ENCODE measurements at places on chromosomes 6 and 20. TPM values are rescaled to one million over a fixed set of nuclear protein-coding genes. Genes with fewer than 3 reads are reported as not detected.

GRCh38 chr6:5580736-5581581 is 319.6 kb downstream of the FARS2 start:
- DNase-seq, result no peak

DNA sequence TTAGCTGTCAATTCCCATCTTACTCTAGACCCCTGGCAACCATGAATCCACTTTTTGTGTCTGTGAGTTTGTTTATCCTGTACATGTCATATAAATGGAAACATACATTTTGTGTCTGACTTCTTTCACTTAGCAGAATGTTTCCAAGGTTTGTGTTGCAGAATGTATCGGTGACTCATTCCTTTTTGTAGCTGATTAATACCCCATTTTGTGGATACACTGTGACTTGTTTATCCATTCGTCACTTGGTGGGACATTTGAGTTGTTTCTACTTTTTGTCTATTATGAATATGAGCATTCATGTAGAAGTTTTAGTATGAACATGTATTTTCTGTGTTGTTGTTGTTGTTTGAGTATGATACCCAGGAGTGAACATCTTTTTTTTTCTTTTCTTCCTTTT is 21.4 kb downstream of the CDYL start:
- no peak for DNase-seq

DNA sequence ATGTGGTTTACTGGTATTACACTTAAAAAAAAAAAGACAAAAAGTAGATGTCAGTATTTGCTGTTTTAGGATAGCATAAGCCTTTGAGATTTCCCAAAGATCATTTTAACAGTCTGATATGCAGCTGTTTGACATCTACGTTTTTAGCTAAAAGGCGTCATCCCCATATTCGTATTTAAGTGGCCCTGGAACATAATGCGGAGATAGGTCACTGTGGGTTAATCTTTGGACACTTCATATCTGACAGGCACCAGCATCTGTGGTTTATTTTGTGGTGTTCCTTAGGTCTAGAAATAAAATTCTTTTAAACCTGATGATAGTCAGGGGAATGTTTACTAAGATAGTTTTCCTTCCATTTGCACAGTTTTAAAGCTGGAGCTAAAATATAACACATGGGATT is 313.7 kb downstream of the SOX4 start:
- no peak for DNase-seq

- DNase-seq, result no peak
Measured at GRCh38 chr20:36154700-36155628, at the start of gene EPB41L1. TSS of gene EPB41L1 (plus strand) at chr20:36154740. CDS start at chr20:36173778, 19,038 bp downstream.

GRCh38 chr6:90940812-90941481 is 354.1 kb upstream of the MAP3K7 start:
- DNase-seq, result no peak

Gene SLC52A3
- total RNA-seq, result not detected

Gene CCDC28A
- total RNA-seq, result 17.4 TPM

Gene SKIC2
- 88.2 TPM for total RNA-seq

Gene HACE1
- total RNA-seq, result 15.6 TPM

Gene ZNF831
- total RNA-seq, result 7.9 TPM

Gene STMND1
- not detected for total RNA-seq
